ENCODE measurements at places on chromosomes 5 and 9.

- DNase-seq: no peak
Measured at GRCh38 chr9:129547869-129548570, 72.9 kb downstream of the C9orf50 start.

DNA sequence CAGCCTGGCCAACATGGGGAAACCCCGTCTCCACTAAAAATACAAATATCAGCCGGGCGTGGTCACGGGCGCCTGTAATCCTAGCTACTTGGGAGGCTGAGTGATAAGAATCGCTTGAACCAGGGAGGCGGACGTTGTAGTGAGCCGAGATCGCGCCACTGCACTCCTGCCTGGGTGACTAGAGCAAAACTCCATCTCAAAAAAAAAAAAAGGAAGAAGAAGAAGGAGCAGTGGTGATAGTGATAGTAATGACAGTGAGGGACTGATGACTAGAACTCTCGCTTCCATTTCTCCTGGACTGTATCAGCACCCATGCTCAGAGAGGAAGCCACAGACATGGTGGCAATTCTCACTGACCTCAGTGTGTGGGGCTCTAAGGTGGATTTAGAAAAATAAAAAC lies 52.6 kb upstream of the CLINT1 start:
- no peak for DNase-seq

DNA sequence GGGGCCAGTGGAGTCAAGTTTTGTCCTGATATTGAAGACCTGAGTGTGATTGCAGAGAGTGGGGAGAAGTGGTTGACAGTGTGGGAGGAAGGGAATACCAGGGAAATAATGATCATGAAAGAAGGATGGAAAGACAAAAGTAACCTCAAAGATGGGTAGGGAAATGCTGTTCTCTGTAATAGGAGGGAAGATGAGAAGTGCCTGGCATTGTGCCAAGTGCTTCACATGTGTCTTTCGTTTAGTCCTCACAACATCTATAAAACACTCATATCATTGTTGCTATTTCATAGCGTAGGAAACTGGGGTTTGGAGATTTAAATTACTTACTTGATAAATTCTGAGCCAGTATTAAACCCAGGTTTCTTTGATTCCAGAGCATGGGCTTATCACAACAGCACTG lies 472.3 kb downstream of the LRRC70 start:
- no peak for DNase-seq

DNA sequence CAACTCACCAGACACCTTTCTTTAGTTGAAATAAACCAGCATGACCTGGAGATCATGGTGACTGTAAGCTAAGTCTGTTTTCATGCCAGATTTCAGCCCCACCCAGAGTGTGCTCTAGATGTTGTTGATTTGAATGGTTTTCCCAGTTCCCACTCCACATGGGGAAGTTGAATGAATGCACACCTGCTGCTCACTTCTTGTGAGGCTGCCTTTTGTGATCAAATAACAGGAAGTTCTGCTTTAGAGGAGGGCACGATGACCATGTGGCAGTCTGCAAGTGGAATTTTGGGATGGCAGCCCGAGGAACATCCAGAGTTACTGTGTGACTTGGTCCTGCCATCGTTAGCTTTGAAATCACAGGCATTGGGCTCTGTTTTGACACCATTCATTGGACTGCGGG lies 18.7 kb downstream of the SLC46A2 start:
- DNase-seq: no peak

DNA sequence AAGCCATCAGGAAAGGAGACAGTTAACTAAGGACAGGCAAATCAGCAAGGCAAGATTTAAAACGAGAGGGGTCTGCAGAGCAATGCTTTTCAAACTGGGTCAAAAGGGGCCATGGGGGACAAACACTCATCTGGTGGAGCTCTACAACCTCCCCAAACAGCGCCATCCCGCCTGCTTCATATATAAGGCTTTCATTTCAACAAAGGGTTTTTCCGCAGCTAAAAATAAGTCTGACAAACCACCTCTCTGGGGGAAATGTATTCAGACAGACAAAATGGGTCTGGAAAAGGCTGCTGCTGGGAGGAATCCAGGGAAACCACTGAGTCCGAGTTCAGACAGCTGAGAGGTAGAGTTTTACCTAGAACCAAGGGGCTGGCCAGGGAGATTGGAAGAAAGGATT lies 8.3 kb upstream of the SEPTIN8 start:
- DNase-seq: no peak

GRCh38 chr9:73684601-73685000 lies 532.9 kb downstream of the ANXA1 start:
- DNase-seq: no peak

GRCh38 chr9:130962418-130963316 lies 23.6 kb upstream of the FIBCD1 start:
- DNase-seq: no peak

DNA sequence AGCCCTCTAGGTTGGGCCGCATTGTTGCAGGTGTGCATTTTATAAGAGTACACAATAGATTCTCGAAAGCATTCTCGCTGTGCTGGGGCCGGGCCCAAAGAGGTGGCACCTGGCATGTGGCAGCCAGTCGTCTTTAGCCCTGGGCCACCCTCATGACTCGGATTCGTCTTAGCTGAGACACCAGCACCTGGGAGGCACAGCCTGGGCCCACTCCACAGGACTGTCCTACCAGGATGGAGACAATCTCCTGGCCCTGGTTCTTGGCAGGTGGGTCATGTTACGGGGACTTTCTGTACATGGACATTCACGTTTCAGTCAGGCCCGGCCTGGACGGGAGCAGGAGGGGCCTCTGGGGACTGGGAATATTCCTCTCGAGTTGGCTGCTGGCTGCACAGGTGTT lies 212.5 kb downstream of the FANCC start:
- DNase-seq: no peak

- DNase-seq: no peak
Measured at GRCh38 chr5:157842787-157843186, 16.2 kb downstream of the CLINT1 start.

GRCh38 chr9:90219548-90220118 lies 423.0 kb downstream of the DIRAS2 start:
- no peak for DNase-seq

GRCh38 chr5:9483243-9483642 lies 62.6 kb downstream of the SEMA5A start:
- no peak for DNase-seq

GRCh38 chr9:132241840-132242620 lies 80.2 kb downstream of the NTNG2 start:
- DNase-seq: peak; percentile 22

DNA sequence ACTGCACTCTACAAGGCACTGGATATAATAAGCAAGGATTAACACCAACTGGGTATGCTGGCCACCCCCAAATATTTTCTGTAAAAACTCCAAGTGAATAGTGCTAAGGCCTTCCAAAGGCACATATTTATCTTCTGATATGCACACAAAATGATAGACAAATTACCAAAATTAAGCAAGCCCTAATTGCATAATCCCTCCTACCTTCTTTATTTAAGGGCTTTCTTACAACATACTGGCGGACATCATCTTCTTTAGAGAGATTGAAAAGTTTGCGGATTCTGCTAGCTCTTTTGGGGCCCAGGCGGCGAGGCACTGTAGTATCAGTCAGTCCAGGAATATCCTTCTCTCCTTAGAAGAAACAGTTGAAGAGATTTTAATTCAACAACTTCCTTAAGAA lies 1.9 kb downstream of the RPS6 start:
- no peak for DNase-seq

DNA sequence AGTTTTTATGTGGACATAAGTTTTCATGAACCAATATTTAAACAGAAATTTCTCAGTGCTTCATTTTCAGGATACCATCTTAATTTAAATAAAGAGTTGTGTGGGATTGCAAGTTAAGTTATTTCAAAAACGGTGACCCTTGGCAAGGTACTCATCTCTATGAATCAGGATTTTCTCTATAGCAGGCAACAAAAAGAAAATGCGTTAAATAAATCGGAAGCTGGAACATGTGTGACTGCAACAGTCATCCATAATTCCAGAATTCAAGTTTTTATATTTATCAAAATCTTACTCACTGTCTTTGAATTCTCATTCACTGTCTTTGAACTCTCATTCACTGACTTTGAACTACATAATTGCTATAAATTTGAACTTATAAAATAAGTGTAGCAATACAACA lies 5.8 kb upstream of the RECK start:
- no peak for DNase-seq

GRCh38 chr9:16612627-16613026 lies 257.8 kb downstream of the BNC2 start:
- DNase-seq: no peak

DNA sequence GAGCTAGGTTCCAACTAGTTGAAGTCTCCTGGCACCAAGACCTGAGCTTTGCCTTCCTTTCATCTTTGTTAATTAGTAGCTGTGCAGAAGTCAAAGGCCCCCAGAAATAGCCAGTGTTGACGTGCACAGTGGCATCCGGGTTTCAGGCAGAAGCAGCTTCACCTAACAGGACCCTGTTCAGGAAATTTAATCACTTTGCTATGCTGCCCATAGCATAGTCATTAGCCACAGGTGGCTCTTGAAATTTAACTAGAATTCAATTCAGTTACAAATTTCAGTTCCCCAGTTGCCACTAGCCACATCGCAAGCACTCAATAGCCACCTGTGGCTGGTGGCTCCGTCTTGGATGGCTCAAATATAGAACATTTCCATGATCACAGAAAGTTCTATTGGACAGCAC lies 179.1 kb downstream of the GOLPH3 start:
- DNase-seq: no peak

- DNase-seq: no peak
Measured at GRCh38 chr5:150117945-150118560, 31.7 kb upstream of the CSF1R start.

GRCh38 chr5:157352756-157353340 lies 86.9 kb downstream of the CYFIP2 start:
- DNase-seq: no peak

GRCh38 chr9:129077236-129077635 lies 3.7 kb upstream of the DOLPP1 start:
- no peak for DNase-seq

GRCh38 chr9:130701059-130702022 lies 7.8 kb downstream of the EXOSC2 start:
- DNase-seq: peak; percentile 38

DNA sequence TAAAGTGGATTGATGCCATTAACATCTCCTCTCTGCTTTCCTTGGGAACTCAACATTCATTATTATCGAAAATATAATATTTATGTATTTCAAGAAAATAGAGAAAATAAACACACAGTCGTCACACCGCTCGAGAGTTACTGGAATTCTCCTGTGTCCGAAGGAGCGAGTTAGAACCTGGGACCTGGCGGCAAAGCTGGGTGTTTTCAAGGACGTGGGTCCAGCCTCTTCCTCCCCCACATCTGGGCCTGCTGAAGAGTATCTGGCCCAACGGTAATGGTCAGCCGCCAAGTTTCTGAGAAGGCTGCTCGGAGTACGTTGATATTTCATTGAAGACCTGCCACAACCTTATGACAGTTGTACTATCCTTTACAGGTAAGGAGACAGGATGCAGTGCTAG lies 47.9 kb downstream of the IRX2 start:
- no peak for DNase-seq

- DNase-seq: no peak
Measured at GRCh38 chr5:126219616-126220015, 203.6 kb upstream of the GRAMD2B start.

GRCh38 chr5:35026941-35027340 lies 20.8 kb downstream of the AGXT2 start:
- no peak for DNase-seq
